ENCODE measurements at places on chromosomes 12 and 14.

DNA sequence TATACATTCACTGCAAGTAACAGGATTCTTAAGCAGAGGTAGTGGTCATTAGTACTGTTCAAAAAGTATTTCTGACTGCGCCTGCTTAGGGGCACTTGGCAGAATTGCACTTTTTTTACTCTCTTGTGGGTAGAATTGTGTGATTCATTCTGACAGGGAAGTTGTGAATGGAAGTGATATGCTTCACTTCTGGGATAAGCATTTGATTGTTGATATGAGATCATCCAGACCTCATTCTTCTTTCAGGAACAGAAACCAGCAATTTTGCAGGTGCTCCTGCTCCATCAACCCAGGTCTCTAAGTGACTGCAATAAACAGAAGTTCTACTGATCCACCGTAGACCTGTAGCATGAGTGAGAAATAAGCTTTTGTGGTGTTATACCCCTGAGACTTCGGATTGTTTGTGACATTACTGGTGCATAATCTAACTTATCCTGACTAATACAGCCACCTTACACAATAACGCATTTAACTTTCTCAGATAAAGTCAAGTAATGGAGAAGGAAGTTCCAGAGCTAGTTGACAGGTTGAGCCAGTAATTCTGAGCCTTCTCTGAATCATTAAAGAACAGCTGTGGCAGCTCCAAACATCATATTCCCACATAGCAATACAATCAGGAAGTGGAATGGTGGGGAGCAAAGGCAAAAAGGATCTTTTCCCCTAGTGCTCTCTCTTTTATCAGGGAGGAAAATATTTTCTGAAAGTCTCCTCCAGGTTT is 387.9 kb downstream of the SYT1 start:
- DNase-seq = no peak

GRCh38 chr14:72924337-72924736 is 1.9 kb upstream of the DCAF4 start:
- DNase-seq = no peak

GRCh38 chr12:105522166-105522825 is 191.8 kb downstream of the C12orf75 start:
- no peak for DNase-seq

GRCh38 chr12:70154960-70155589 is 88.2 kb upstream of the CNOT2 start:
- DNase-seq = no peak

DNA sequence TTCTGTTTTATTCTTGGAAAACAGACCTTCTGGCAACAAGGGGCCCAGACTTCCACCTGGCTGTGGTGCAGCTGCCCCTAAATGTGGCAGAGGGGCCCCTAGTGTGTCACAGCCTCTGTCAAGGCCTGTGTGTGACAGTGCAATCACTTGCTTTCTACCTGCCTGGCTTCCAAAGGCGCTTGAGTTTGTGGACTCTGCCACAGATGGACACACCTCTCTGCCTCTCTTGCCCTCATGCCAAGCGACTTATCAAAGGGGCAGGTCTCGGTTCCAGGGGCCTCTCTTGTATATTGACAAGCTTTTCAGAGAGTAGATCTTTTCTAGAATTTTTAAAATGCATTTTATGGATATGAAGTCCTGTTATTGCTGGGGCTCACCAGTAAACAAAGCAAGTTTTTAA is 217.2 kb downstream of the SLC15A4 start:
- no peak for DNase-seq

DNA sequence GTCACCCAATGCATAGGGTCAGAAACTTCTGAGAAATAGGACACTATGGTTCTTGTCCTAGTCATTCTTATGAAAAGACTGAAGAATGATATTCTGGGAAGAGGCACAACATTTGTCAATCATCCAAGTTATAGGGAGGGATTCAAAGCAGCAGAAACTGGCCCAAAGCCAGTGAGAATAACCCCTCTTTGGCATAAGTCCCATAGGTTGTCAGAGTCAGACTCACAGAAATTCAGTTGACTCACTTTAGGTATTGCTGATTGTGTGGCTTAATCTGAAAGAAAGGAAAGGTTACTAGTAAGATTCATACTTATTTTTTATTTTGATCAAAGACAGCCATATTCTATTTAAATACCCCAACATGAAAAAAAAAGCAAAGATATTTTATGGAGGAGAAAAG is 151.0 kb downstream of the SRGAP1 start:
- DNase-seq = no peak

DNA sequence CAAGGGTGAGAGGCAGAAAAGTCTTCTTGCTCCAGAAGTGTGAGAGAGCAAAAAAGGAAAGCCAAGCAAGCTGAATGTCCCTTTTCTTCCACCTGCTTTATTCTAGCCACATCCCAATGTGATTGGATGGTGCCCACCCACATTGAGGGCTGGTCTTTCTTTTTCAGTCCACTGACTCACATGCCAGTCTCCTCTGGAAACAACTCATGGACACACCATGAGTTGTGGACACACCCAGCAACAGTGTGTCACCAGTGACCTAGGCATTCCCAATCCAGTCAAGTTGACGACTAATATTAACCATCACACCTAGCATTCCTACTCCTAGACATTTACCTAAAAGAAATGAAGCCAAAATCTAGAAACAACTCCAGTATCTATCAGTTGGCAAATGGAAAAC is 7.2 kb upstream of the DICER1 start:
- no peak for DNase-seq

DNA sequence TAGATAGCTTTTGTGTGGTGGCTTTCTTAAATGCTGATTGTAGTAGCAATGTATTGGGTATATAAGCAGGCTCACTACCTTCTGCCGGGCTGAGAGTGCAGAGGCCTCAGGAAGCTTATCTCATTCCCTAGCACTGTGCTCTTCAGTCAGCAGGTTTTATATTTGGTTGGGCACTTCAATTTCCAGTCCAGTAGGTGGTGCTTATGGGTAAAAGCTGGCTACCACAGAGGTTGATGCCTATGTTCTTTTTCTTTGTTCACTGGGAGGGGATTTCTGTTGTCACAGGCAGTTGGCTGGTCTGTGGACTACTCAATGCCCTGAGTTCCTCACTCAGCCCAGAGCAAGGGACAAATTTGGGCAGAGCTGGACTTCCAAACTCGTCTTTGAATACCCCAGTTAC is 43.0 kb upstream of the GLIPR1 start:
- no peak for DNase-seq

DNA sequence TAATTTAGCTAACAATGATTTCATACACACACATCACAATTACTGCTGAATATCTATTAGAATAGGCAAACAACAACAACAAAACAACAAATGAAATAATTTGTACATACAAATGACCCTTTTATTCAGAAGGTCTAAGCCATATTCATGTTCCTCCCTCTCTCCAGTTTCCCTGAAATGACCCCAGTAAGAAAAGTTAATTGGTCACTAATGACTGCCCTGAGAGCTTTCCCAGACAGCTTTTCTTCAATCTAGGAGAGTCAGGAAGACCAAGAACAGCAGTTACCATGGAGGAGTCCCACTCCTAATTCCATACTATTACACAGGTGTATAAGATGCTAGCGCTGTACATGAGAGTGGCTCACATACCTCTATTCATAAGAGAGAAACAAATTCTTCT is 121.2 kb upstream of the GRIP1 start:
- no peak for DNase-seq

GRCh38 chr12:20489645-20490044 is 121.3 kb downstream of the PDE3A start:
- no peak for DNase-seq

GRCh38 chr12:47803191-47803875 is 16.4 kb downstream of the HDAC7 start:
- no peak for DNase-seq
